ENCODE measurements at places on chromosomes 7 and 10. TPM values are rescaled to one million over a fixed set of nuclear protein-coding genes. Genes with fewer than 3 reads are reported as not detected.

The SFRP5 gene
- 1.9 TPM for polyA plus RNA-seq

The KLF6 gene
- 34.1 TPM for polyA plus RNA-seq

The HMX3 gene
- not detected for polyA plus RNA-seq

The PTF1A gene
- not detected for polyA plus RNA-seq

The STN1 gene
- 38.0 TPM for polyA plus RNA-seq

The LIPN gene
- not detected for polyA plus RNA-seq

The BAMBI gene
- polyA plus RNA-seq = 5.0 TPM

DNA sequence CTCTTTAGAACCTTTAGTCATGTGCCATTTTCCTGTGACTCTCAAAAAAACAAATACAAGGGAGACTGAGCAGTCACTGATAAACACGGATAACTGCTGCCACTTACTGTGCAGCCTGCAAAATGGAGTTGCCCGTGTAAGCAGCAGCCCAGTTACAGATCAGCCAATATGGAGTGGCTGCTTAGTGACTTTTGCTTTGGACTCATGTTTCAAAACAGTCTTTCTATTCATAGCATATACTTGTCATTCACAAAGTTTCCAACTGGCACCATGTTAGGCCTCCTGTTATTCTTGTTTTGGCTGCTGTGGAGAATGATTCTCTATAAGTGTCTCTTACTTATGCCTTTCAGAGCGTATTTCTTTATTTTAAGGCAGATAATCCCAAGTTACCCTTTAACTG, 3.0 kb downstream of the FAM204A start:
- no peak for DNase-seq

DNA sequence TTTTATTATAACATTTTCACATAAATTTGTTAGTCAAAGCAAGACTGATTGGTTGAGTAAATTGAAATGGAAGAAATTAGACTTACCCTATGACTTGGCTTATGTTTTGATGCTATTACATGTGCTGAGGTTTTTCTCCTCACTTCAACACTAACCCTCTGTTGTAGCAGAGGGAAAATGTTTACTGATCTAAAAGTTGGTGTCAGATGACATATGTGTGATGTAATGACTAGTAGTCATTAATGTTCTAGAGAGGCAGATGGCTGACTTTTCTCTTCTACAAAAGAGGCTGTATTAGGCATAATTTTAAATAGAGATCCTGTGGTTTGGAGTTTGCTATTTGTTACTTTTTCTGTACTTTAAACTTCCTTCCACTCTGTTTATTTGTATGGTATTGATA, 266.0 kb downstream of the BBS9 start:
- no peak for DNase-seq

DNA sequence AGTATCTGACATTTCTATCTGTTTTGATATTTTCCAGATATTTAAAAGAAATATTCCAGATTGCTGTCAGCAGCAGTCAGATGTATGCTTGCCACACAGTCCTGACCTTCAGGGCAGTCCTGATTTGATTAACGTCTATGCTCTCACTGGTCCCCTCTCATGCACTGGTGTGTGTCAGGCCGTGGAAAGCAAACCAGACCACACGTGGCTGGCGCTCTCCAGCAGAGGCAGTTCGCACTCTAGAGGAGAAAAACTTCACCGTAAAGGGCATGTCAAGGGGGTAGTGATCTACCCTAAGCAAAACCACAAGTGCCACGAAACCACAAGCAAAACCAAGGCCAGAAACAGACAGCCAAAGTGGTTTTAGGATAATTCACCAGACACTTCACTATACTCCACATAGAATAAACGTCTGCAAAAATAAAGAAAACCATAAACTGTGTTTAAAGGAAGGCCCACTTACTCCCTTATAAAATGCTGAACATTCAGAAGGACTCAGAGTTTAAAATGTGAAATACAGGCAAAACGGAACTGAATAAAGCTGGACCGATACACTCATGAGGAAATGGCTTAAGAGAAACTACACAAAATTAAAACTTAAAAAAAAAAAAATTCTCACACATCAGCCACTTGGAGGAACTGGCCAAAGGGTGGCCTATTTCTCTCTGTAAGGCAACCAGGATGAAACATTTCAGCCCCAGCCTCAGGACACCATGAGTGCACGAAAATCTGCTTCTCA, 26.4 kb downstream of the PARP12 start:
- DNase-seq = no peak

DNA sequence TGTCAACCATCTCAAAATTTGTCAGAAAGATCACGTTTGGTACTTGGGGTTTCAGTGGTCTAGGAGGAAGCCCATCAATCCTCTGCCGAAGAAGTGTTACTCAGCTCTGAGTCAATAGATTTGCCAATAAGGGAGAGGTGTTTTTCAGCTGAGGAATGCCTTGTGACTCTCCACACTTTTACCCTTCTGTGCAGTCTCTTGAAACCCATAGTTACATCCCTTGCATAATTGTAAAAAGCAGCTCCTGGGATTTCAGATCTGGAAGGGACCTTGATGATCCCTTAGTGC, 47.5 kb downstream of the INSYN2A start:
- DNase-seq = no peak

- no peak for DNase-seq
Measured at GRCh38 chr7:76000566-76000965, 6.2 kb upstream of the TMEM120A start.

DNA sequence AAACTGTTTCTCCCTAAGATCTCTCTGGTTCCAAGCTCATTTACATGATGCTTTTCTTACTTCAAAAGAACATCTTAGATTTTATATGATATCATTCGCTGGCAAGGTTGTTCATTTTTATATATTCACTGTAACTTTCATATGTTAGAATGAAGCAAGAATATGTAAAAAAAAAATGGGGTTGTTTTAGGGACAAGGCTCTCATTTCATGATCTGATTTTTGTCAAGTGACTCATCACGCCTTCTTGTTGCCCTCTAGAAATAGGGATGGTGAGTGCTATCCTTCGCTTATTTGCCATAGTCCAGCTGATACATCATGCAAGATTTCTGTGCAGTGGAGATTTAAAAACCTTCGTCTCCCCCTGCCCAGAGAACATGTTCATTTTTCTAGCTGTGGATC, 14.0 kb upstream of the CELF2 start:
- DNase-seq = no peak

GRCh38 chr7:155844019-155844453, 31.8 kb upstream of the SHH start:
- no peak for DNase-seq

DNA sequence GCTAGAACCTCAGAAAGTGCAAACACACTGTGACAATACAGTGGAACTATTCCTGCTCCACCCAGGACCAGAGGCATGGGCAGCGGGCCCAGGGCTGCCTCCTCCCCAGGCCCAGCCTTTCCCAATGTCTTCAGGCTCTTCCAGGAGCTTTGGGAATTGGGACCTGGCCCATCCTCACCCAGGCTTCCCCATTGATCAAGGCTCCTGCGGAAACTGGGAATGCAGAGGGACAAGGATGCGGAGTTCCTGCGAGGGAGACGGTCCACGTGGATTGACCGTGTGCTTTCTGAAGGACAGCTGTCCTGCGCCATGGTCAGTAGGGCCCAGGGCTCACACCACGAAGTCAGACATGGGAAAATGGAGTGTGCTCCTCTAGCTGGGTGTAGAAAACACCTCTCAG, 56.6 kb downstream of the CSGALNACT2 start:
- DNase-seq = no peak

GRCh38 chr7:29516491-29516890, 47.1 kb upstream of the PRR15 start:
- DNase-seq = no peak

- no peak for DNase-seq
Measured at GRCh38 chr10:132477066-132477397, 60.6 kb upstream of the INPP5A start.

DNA sequence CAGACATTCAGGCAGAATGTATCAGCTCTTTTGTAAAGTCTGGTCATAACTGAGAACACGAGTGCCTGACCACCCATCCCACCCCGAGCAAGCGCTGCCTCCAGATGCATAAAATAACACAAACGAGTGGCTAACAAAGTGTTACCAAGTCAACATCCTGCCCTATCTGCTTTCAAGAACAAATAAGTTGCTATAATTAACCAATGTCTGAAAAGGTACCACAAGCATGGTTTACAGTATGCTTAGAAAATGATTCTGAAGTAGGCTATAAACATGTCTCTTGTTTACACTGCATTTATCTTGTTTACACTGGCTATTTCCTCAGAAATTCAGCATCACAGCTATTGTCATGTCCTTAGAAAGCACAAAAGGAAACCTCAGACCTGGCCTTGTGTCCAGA, 49.5 kb downstream of the PIK3AP1 start:
- DNase-seq = no peak

DNA sequence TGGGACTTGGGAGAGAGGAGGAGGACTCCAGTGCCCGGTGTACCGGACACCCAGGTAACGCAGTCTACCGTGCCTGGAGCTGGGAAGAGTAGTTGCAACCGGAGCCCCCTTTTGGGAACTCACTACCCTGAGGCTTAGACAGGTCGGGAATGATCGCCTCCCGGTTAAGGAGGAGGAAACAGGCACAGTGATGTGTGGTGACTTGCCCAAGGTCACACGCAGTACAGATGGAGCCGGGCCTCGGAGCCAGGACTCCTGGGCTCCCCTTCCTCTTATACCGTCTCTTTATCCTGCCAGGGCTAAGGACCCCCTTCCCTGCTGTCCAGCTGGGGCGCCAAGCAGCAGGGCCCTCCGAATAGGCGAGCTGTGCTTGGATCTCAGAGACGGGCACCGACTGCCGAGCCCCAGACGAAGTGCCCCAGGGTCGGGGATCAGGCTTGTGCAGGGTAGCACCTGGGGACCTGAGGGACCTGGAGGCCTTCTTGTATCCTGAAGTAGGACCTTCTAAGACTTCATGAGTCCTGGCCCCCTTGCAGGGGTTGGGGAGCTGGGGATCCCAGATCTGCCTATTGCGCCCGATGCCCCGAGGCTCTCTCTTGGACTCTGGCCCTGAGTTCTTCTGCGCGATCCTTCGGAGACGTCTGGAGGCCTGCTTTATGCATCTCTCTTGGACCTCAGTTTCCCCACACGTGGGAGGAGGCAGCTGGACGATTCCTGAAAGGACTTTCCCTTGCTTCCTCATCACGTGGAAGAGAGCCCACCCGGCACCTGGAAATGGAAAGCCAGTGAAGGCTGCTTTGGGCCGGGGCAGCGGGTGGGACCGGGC, 767 bp upstream of the CYP26A1 start:
- no peak for DNase-seq

DNA sequence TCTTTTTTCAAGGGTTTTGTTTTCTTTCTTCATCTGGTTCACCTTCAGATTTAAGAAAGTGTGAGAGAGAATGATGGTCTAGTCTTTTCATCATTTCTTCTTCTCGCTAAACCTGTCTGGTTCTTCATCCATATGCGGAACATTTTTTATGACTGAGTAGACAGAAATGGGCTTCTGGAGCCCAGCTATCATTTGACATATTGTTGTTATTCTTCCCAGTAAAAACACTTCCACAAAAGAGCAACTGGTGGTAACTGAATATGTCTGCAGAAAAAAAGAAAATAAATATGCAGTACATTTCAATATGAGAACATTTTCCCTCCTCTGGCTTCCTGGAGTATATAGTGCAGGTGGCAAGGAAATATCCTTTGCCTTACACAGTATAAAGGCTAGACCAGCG, 209.5 kb downstream of the JCAD start:
- DNase-seq = no peak

- no peak for DNase-seq
Measured at GRCh38 chr10:9357471-9357870, 1303.0 kb downstream of the GATA3 start.

All from heart right ventricle (tissue), 16 donors.